Uterine smooth muscle cell (primary cell): ENCODE measurements at places on chromosomes 11 and 22. TPM values are rescaled to one million over a fixed set of nuclear protein-coding genes. Genes with fewer than 3 reads are reported as not detected.

Gene PRODH
- total RNA-seq, result 0.12 TPM in 1 of 2 replicates, not detected in the other

Gene XBP1
- total RNA-seq, result 303 and 354 TPM in 2 replicates

Gene HSPB2
- 0.25 TPM in 1 of 2 replicates, not detected in the other for total RNA-seq

Gene IL17REL
- total RNA-seq, result not detected in 2 replicates

Gene MCM5
- 37.2 and 142 TPM in 2 replicates for total RNA-seq

Gene RGL4
- under 0.01 TPM in 1 of 2 replicates, not detected in the other for total RNA-seq

Gene PTPRCAP
- 0.44 and 0.62 TPM in 2 replicates for total RNA-seq

Gene ACTN3
- under 0.01 TPM in 1 of 2 replicates, not detected in the other for total RNA-seq

Gene TUB
- total RNA-seq, result 8.9 and 16.7 TPM in 2 replicates

Gene GPR83
- under 0.01 TPM in 1 of 2 replicates, not detected in the other for total RNA-seq
